ENCODE measurements at places on chromosomes 2 and 18.

DNA sequence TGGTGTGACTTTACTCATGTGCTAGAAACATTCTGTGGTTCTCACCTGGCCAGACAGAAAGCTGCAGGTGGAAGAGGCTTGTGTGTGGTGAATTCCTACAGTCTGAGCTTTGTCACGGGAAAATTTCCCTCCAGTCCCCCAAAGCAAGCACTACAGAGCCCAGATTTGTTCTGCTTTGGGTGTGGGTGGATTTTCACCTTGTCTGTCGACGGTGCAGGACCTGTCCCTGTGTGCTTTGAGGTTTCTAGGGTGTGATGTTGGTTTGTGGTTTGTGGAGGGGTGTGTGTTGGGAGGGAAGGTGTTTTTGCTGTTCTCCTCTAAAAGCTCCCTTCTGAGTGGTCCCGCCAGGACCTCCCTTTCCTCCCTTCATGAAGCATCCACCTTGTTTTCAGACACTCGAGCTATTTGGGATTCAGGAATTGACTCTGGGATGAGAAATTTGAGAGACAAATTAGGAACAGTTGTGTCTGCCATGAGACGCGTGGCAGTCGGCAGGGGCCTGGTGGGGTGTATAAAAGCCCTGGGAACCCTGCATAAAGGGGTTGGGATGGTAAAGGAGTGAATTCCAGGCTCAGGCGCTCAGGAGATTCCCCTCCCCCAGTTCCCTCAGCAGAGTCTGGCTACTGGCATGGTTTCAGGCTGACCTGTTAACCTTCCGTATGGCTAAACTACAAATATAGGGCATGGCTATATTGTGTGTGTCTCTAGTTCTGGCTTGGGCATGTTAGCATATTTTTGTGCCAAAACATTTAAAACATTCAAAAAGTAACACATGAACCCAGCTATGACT lies 65.5 kb downstream of the DGKD start:
- no peak for DNase-seq

GRCh38 chr2:108988796-108989713 lies at the start of gene EDAR:
EDAR (minus strand) TSS chr2:108989220; CDS start chr2:108931014, 58,206 bp downstream.
- DNase-seq, result no peak

GRCh38 chr2:239300242-239300641 lies 100.6 kb downstream of the HDAC4 start:
- no peak for DNase-seq

DNA sequence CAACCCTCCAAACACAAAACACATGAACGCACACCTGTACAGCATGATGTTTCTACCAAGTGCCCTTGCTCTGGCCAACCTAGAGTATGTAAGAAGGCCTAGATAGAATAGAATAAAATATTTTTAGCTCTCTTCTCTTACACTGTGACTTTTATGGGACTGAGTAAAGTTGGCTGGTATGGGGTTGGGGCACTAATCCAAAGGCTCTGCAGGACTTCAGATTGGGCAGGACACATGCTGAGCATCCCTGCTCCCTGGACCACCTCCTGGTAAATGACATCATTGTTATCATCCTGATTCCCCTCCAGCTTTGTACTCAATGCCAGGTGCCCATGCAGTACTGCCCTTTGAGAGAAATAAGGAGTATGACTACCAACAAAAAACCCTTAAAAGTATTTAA lies 322.2 kb downstream of the SLC8A1 start:
- DNase-seq, result no peak

DNA sequence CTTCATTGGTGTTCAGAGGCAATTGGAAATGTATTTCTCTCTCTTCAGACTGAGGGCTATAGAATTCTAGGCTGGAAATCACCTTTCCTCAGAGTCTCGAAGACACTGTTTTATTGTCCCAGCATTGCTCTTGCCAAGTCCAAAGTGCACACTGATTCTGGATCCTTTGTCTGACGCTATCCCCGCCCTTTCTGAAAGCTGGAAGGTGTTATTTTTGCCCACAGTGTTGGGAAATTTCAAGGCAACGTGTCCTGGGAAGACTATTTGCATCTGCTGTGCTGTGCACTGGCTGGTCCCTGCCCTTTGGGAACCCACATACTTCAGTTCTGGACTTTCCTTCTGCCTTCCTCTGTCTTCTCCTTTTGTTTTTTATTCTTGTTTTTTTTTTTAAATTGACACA lies 190.8 kb downstream of the SH3BP4 start:
- no peak for DNase-seq

- DNase-seq, result no peak
Observed at GRCh38 chr2:73107211-73107926, 5.4 kb downstream of the RAB11FIP5 start.

- DNase-seq, result no peak
Observed at GRCh38 chr18:22179174-22179573, 9.8 kb downstream of the GATA6 start.

DNA sequence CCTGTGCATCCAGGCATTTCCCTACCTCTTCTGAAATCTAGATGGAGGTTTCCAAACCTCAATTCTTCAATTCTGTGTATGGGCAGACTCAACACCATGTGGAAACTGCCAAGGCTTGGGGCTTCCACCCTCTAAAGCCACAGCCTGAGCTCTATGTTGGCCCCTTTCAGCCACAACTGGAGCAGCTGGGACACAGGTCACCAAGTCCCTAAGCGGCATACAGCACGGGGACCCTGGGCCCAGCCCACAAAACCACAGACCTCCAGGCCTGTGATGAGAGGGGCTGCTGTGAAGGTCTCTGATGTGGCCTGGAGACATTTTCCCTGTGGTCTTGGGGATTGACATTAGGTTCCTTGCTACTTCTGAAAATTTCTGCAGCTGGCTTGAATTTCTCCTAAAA lies 255.4 kb downstream of the TDRD15 start:
- DNase-seq, result no peak

DNA sequence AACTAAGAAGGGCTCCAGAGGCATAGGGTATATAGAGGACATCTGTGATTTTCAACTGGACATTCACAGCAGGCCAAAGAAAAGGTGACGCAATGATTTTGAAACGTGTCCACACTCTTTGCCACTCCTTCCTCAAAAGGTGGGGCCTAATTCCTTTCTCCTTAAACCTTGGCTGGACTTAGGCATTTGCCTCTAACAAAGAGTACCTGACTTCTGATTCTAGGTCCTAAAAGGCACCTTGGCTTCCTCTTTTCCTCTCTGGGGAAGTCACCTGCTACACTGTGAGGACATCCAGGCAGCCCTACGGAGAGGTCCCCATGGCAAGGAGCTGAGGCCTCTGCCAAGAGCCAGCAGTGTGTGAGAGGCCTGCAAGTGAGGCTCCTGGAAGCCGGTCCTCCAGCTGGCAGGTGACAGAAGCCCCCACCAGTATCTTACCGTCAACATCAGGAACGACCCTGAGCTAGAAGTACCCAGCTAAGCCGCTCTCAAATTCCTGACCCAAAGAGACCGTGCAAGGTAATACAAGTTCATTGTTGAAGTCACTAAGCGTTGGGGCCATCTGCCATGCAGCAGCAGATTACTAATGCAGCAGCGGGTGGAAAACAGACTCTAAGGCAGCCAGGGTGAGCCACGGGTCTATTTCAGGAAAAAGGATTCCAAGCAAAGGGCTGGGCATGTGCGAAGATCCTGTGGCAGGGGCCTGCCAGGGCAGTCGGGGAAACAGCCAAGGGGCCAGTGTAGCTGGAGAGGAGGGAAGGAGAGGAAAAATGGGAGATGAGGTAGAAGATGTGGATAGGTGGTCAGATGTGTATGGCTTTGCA lies 7.4 kb upstream of the HES6 start:
- no peak for DNase-seq

DNA sequence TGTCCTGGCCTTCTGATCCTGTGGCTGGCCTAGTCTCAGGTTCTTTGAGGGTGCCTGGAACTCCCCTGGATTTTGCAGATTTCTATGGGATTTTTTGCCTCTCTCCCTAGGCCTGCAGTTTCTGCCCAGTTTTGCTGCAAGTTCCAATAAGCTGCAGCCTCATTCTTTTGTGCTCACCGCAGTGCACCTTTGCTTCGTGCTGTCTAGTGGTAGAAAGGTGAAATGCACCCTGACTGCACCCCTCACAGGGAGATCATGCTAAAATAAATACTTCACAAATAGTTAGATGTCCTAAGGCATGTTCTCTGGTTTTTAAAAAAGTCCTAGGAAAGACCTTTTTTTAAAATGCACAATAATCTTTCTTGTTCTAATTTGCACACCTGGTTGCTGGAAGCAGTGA lies 72.5 kb downstream of the GNAL start:
- no peak for DNase-seq

GRCh38 chr2:41847744-41848441 lies 199.9 kb upstream of the PKDCC start:
- no peak for DNase-seq

- DNase-seq, result no peak
Observed at GRCh38 chr18:45657357-45658335, 42.4 kb downstream of the SLC14A2 start.
